H1 (cell line): ENCODE measurements at places on chromosomes 11 and 22. TPM values are rescaled to one million over a fixed set of nuclear protein-coding genes. Genes with fewer than 3 reads are reported as not detected.

GPHA2 gene
- 0.97 and 1.5 TPM in 2 replicates for total RNA-seq

- no peak overlapping the region for H3K4me3 ChIP-seq
- peaks cover 15% of the 10 kb centered on the region for H3K4me1 ChIP-seq
- peaks cover 17% of the 10 kb centered on the region; the same call in 1 of the 2 replicates for H3K36me3 ChIP-seq
- peak; percentile 93 for DNase-seq
Observed at GRCh38 chr22:38870312-38870741, 1.7 kb downstream of the CBX6 start.

- H3K27ac ChIP-seq: no peak overlapping the region
- H3K4me1 ChIP-seq: peaks cover 6% of the 10 kb centered on the region
- H3K4me3 ChIP-seq: no peak overlapping the region
- no peak for DNase-seq
- H3K36me3 ChIP-seq: no peaks in the 10 kb centered on the region
- H3K27me3 ChIP-seq: no peaks in the 10 kb centered on the region
Observed at GRCh38 chr11:14323118-14323676, 35.8 kb downstream of the RRAS2 start.

OR8G5 gene
- total RNA-seq: not detected in 2 replicates

SPDYC gene
- total RNA-seq: not detected in 2 replicates

RAC2 gene
- 2.1 and 2.3 TPM in 2 replicates for total RNA-seq

OR2AG2 gene
- 0.17 and 0.22 TPM in 2 replicates for total RNA-seq

DNA sequence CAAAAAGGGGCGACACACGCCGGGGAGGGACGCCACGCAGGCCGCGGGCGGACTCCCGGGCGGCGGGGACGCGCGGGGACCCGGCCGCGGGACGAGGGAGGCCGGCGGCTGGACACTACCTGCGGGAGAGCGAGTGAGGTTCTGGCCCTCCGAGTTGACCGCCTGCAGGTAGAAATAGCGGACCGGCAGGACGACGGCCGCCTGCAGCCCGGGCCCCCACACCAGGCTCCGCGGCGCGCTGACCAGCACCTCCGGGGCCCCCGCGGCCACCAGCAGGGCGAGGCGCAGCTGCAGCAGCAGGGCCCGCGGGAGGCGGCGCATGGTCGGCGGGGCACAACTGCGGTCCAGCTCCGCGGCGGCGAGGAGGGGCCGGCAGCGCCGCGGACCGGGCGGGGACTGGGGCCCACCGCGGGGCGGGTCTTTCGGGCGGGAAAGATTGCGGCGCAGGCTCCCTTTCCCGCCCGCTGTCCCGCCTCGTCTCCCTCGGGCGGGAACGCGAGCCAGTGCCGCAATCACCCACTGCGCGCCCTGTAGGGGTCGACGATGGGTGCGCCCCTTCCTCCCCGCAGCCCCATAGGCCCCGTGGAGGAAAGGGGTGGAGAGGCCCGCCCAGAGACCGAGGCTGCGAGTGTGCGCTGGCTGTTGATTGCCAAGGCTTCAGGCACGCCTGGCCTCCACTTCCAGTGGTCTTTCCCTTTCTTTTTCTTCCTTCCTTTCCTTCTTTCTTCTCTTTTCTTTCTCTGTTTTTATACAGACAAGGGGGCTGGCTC, at the start of gene POGLUT3:
Gene POGLUT3 (minus strand): TSS at position 339 of the 770 bp plus-strand sequence. CDS start 18 bp downstream, at position 321.
- peak; percentile 78 for DNase-seq
- H3K4me1 ChIP-seq: peaks cover 7% of the 10 kb centered on the region

DNA sequence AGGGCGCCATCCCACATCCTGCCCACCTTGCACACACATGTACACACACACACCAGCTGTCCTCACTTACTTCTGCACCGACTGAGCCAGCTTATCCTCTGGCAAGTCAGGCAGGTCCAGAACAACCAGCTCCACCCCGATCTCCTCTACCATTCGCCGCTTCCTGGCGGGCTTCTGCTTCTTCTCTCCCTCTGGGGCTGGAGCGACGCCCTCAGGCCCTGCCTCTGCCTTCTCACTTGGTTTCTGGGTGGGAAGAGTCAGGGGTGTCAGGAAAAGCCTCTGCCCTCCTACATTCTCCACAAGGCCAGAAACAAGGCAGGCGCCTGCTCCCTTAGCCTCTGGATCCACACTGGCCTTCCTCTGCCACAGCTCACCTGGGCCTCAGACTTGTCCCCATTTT, 8.4 kb downstream of the HYOU1 start:
- peaks cover 53% of the 10 kb centered on the region for H3K36me3 ChIP-seq
- H3K27ac ChIP-seq: no peak overlapping the region
- no peak for DNase-seq
- no peaks in the 10 kb centered on the region; the same call in 1 of the 2 replicates for H3K4me1 ChIP-seq
- H3K27me3 ChIP-seq: no peaks in the 10 kb centered on the region

DNA sequence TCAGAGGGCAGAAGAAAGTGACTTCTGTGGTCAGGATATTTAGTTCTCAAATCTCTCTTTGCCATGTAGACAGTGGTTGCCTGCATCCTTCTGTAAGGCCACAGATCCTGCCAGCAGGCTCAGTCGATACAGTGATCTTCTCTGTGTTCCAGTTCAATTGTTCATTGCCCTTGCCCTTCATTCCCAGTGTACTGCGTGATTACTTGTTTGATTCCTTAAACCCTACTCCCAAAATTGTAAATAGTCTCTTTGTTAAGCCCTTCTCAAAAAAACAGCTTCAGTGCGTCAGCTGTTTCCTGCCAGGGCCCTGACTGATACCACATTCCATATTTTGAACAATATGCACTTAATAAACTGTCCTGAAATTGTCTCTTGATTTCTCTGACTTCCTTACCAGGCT, 9.3 kb upstream of the TYR start:
- DNase-seq: no peak
- H3K27ac ChIP-seq: no peak overlapping the region
- no peak overlapping the region for H3K4me3 ChIP-seq
- H3K36me3 ChIP-seq: no peaks in the 10 kb centered on the region
- H3K4me1 ChIP-seq: no peaks in the 10 kb centered on the region

DNA sequence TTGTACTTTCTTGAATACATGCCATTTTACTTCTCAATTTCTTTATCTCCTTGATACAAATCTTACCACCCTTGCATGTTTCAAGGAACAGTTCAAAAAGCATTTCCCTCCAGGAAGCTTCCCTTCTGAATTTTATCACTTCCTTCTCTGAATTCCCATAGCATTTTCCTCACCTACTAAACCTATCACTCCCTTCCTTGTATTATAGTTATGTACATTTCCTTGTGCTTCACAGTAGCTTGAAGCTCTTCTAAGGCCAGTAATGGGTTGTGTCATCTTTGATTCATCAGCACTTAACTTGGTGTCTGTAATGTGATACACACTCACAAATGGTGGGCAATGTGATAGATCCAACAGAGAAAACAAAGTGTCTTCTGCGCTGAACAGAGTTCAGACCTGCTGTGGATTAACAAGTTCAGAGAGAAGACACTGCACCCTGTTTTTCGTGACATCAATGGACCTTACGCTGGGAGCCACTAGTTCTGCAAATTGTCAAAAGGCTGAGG, 127.5 kb downstream of the CCDC81 start:
- H3K36me3 ChIP-seq: no peaks in the 10 kb centered on the region
- no peaks in the 10 kb centered on the region for H3K4me1 ChIP-seq
- no peak overlapping the region for H3K4me3 ChIP-seq
- no peak for DNase-seq
- H3K27me3 ChIP-seq: no peaks in the 10 kb centered on the region

GRCh38 chr22:29136782-29137700, 64.2 kb downstream of the KREMEN1 start:
- H3K4me1 ChIP-seq: peaks cover 13% of the 10 kb centered on the region; the same call in 1 of the 2 replicates
- no peak overlapping the region for H3K4me3 ChIP-seq
- H3K27me3 ChIP-seq: no peaks in the 10 kb centered on the region
- H3K36me3 ChIP-seq: no peaks in the 10 kb centered on the region
- no peak for DNase-seq
- no peak overlapping the region for H3K27ac ChIP-seq

DNA sequence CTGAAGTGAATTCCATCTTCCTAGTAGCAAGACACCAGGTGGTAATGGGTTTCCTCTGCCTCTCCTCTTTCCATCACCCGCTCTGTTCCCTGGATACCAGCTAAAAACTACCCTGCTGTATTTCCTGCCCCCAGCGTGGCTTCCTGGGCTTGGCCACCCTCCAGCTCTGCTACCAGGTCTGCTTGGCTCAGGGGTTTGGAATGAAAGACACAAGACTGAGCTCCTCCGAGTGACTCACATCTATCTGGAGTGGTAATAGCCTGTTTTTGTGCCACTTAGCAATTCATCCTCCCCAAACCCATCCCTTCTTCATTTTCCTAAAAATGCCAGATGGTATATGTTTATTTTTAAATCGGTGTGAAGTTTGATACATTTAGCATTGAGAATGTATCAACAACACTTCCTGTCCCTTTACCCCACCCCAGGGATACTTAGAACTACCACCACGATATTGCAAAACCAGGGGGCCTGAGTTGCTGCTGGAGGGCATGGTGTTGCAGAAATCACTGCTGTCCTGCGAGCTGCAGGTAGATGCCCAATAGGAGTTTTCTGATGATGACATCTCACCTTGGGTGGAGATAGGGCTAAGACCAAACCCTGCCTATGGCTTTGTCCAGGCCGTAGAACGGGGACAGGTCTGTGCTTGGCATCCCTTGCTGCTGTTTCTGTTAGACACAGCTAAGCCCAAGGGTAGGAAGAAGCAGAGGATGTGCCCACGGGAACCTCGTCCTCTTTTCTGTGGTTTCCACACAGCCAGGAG, 7.5 kb upstream of the MICAL3 start:
- H3K27me3 ChIP-seq: no peaks in the 10 kb centered on the region
- no peak overlapping the region for H3K4me3 ChIP-seq
- no peak for DNase-seq
- H3K27ac ChIP-seq: no peak overlapping the region
- no peaks in the 10 kb centered on the region for H3K36me3 ChIP-seq

- no peak for DNase-seq
- no peak overlapping the region for H3K27ac ChIP-seq
- H3K4me1 ChIP-seq: peaks cover 7% of the 10 kb centered on the region; the same call in 1 of the 2 replicates
- H3K27me3 ChIP-seq: no peaks in the 10 kb centered on the region
- no peaks in the 10 kb centered on the region for H3K36me3 ChIP-seq
- H3K4me3 ChIP-seq: no peak overlapping the region
Observed at GRCh38 chr11:95485115-95485900, 254.3 kb upstream of the SESN3 start.

DNA sequence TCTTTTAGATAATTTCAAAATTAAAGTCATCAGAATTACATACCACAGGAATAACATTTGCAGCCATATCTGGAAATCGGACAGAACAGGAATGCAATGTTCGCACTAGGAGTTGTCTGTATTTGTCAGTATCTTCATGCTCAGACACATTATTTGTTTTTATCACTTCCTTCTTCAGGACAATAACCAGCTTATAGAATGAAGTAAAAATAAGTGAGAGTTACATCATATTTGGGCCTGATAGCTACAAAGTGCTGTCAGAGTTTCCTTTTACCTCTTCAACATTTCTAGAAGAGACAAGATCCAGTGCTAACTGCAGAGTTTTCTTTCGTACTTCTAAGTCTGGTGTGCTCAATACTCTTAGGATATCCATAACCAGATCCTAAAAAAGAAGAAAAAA, 18.9 kb downstream of the COPB1 start:
- H3K27me3 ChIP-seq: no peaks in the 10 kb centered on the region
- DNase-seq: no peak
- H3K4me1 ChIP-seq: no peaks in the 10 kb centered on the region
- no peak overlapping the region for H3K27ac ChIP-seq
- no peak overlapping the region for H3K4me3 ChIP-seq

DNA sequence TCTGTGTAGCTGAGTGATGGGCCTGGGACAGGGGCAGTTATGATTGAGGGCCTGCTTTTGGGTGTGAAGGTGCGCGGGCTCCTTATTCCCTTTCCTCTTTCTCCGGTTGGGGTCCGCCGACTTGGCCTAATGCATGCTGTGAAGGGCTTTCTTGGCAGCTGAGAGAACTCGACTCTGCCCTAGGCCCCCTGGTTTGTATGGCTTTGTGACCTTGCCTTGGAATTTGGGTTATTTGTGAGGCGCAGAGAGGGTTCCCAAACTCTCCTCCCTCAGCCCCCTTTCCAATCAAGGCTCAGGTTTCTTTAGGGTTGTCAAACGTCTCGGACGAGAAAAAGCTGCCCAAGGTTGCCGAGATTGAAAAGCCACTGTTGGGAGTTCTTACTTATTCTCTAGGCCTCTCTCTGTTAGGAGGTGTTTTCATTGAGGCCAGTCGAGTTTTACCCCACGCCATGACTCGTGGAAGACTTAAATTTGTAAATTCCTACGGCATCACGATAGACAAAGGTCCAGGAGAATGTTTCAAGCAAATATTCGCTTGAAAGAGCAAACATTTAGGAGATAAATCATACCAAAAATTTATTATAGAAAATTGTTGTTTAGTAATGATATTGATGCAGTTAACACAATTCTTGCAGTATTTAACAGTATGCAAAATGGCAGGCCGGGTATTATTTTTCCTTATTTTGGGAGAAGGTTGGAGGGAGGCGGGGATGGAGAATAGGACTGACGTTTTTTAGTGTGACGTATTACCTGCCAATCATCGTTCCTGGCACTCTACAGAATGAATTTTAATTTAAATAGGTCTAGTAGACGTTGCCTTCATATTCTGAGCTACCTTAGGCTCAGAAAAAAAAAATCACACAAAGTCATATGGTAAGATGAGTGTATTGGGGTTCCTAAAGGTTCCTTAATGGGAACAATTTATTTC, 689 bp downstream of the PDHX start:
- peak overlapping the region; percentile 98 for H3K4me3 ChIP-seq
- peaks cover 5% of the 10 kb centered on the region; the same call in 1 of the 2 replicates for H3K36me3 ChIP-seq
- peak overlapping the region; percentile 95 for H3K27ac ChIP-seq
- no peaks in the 10 kb centered on the region for H3K27me3 ChIP-seq

CHRM1 gene
- not detected in 2 replicates for total RNA-seq

GRCh38 chr11:64449381-64450167, 90.6 kb downstream of the RPS6KA4 start:
- peaks cover 11% of the 10 kb centered on the region for H3K27me3 ChIP-seq
- no peak overlapping the region for H3K27ac ChIP-seq
- peak; percentile 73 for DNase-seq
- no peaks in the 10 kb centered on the region for H3K36me3 ChIP-seq

SSTR3 gene
- total RNA-seq: 0.22 and 0.54 TPM in 2 replicates

- no peak for DNase-seq
- no peak overlapping the region for H3K4me3 ChIP-seq
- no peaks in the 10 kb centered on the region for H3K36me3 ChIP-seq
- no peaks in the 10 kb centered on the region for H3K27me3 ChIP-seq
- H3K27ac ChIP-seq: no peak overlapping the region
- no peaks in the 10 kb centered on the region for H3K4me1 ChIP-seq
Observed at GRCh38 chr11:131792243-131792642, 421.8 kb downstream of the NTM start.

SCGB1C1 gene
- total RNA-seq: not detected in 2 replicates

CRYAB gene
- total RNA-seq: 2.0 and 4.0 TPM in 2 replicates

- H3K4me1 ChIP-seq: no peaks in the 10 kb centered on the region
- H3K27ac ChIP-seq: no peak overlapping the region
- no peak for DNase-seq
Observed at GRCh38 chr11:16841984-16842383, 103.5 kb downstream of the C11orf58 start.

CELSR1 gene
- total RNA-seq: 12.2 and 12.4 TPM in 2 replicates

GRCh38 chr22:20951932-20952380, 15.1 kb upstream of the AIFM3 start:
- H3K36me3 ChIP-seq: peaks cover 17% of the 10 kb centered on the region
- DNase-seq: no peak
- no peak overlapping the region for H3K4me3 ChIP-seq
- no peaks in the 10 kb centered on the region for H3K4me1 ChIP-seq

EMID1 gene
- total RNA-seq: 3.8 and 3.9 TPM in 2 replicates

CCDC73 gene
- not detected in 2 replicates for total RNA-seq

- no peaks in the 10 kb centered on the region for H3K36me3 ChIP-seq
- no peak overlapping the region for H3K4me3 ChIP-seq
- H3K27ac ChIP-seq: no peak overlapping the region
- DNase-seq: no peak
Observed at GRCh38 chr22:46754110-46754799, 8.2 kb upstream of the TBC1D22A start.

GRCh38 chr11:62398011-62398994, 20.5 kb upstream of the SCGB1A1 start:
- H3K27me3 ChIP-seq: no peaks in the 10 kb centered on the region
- H3K36me3 ChIP-seq: no peaks in the 10 kb centered on the region
- DNase-seq: no peak
- H3K4me3 ChIP-seq: no peak overlapping the region

SLC22A12 gene
- total RNA-seq: not detected in 2 replicates
